Activated CD8-positive, alpha-beta T cell treated with anti-CD3 and anti-CD28 coated beads for 36 hours (primary cell): ENCODE measurements at places on chromosomes 5 and 9. TPM values are rescaled to one million over a fixed set of nuclear protein-coding genes. Genes with fewer than 3 reads are reported as not detected.

Gene KCNV2
- total RNA-seq, result not detected

Gene TNC
- total RNA-seq, result 0.22 TPM

Gene LHX3
- total RNA-seq, result not detected

- DNase-seq, result no peak
These were observed 29.6 kb downstream of the BICD2 start for GRCh38 chr9:92734931-92735635.

DNA sequence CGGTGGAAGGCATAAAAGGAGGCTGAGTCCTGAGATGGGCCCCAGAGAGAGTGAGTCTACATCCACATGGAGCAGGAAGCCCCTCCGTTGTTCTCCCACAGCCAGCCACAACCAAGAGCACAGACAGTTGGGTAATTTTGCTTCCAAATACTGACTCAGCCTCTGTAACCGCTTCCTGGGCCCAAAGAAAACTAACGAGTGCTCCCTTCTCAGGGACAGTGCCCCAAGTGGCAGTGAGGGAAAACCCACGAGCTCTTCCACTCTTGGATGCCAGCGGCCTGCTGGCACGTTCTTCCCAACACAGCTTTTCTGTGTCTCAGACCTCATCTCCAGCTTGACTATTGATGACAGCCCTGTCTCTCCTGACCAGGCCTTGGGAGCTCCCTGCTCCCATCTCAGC lies 207.6 kb downstream of the FSTL4 start:
- DNase-seq, result peak; percentile 25

- DNase-seq, result no peak
These were observed 290.8 kb upstream of the MPDZ start for GRCh38 chr9:13570068-13570974.

- no peak for DNase-seq
These were observed 677 bp downstream of the MFAP3 start for GRCh38 chr5:154039458-154039829.

GRCh38 chr9:92652461-92652860 lies 17.5 kb downstream of the IPPK start:
- DNase-seq, result no peak

DNA sequence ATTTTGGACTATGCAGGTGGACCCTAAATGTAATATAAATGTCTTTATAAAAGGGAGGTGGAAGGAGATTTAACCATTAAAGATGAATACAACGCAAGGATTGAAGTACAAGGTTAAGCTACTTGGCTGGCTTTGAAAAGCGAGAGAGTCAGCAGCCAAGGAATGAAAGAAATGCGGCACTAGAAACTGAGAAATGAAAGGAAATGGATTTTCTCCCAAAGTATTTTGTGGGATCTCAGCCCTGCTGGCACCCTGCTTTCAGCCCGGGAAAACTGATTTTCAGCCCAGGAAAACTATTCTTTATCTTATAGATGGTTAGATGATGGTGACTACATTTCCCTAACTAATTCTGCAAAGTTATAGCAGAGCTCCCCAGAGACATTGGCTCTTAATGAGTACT lies 1349.6 kb upstream of the C9orf72 start:
- no peak for DNase-seq

DNA sequence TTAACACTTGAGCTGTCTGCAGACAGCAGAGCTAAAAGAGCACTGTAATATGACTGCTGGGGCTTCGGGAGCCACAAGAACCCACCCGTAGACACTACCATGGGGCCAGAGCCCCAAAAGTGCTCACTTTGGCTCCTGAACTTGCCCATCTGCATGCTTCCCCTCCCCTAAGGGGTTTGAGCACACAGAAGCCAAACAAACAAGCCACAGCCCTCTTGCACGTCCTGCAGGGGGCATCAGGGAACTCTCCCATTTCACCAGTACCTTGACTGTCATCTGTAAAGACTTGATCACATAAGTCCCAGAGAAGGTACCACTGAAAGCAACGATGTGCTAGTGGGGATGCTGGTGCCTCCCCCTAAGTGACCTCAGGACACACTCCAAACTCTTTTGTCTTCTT lies 681.8 kb downstream of the SEMA5A start:
- DNase-seq, result peak; percentile 2
